ENCODE measurements at places on chromosomes 13 and 19. TPM values are rescaled to one million over a fixed set of nuclear protein-coding genes. Genes with fewer than 3 reads are reported as not detected.

The TEKTIP1 gene
- 6.0 TPM for total RNA-seq

The ACP4 gene
- not detected for total RNA-seq

The DHDH gene
- not detected for total RNA-seq

The PEAK3 gene
- total RNA-seq, result 1.4 TPM

The PRR20D gene
- total RNA-seq, result not detected

The MATK gene
- total RNA-seq, result 2.4 TPM

The IL12RB1 gene
- total RNA-seq, result 2.2 TPM

The MAST1 gene
- total RNA-seq, result 4.1 TPM

The DLEU7 gene
- 0.17 TPM for total RNA-seq

The SNRPD2 gene
- total RNA-seq, result 270 TPM

The PRTN3 gene
- total RNA-seq, result not detected

- DNase-seq, result no peak
Observed at GRCh38 chr19:34856052-34856451, 70.7 kb upstream of the ZNF30 start.

- no peak for DNase-seq
Observed at GRCh38 chr19:2003874-2004273, 11.6 kb downstream of the BTBD2 start.

GRCh38 chr19:57671124-57671895 is 2.6 kb downstream of the ZSCAN4 start:
- no peak for DNase-seq

DNA sequence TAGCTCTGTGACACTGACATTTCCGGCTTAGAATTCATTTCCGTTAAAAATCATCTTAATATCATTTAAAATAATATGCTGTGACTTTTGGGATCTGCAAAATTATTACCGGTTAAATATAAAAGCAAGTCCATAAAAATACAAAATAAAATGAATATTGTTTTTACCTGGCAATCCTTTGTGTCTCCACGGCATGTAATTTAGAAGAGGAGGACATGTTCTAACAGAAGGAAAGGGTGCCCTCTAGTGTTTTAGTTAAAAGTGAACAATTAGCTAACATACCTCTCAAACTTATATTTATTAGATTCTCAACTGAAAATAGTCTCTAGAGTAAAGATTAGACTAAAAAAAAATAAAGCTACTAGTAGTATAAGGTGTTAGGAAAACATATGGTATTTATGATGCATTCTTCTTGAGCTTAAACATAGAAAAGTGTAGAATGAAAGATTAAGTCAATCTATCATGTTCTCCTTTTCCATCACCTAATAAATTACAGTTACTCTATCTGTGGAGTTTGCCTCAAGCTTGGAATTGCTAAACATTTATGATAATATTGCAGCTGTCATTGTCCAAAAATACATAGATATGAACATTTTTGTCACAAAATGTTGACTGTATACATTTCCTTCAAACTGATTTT is 676.7 kb upstream of the SPRY2 start:
- no peak for DNase-seq

- no peak for DNase-seq
Observed at GRCh38 chr13:40479196-40479845, 187.1 kb downstream of the FOXO1 start.

DNA sequence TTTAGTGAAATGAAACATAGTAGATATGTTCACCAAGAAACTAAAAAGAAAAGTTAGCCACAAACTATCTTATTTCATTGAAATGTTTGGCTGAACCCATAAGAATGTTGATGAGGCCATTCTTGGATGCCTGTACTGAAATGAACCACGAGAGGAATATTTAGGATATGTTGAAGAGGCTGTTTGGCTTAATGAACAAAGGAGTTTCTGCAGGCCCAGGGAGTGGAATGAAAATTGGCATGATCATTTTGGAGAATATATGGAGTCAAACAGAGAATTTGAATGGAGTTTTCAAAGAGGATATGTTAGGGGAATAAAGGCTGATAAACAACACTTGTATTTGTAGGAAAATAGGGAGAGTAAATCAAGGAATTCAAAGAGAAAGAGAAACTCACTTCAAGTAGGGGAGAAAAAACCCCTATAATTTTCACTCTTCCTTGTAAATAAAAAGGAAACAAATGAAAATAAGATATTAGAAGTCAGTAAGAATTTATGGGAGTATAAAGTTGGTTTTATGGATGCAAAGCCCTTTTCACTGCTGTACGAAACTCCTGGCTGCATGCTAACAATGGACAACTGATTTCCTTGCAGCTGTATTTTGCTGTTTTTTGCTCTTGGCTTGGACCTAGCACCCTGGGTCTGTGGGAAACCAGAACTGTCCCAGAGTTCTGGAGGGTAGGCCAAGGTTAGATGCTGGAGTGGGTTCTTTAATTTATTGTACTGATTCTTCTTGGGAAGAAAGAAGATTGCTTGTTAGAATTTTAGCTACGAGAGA is 36.5 kb downstream of the KL start:
- DNase-seq, result no peak

DNA sequence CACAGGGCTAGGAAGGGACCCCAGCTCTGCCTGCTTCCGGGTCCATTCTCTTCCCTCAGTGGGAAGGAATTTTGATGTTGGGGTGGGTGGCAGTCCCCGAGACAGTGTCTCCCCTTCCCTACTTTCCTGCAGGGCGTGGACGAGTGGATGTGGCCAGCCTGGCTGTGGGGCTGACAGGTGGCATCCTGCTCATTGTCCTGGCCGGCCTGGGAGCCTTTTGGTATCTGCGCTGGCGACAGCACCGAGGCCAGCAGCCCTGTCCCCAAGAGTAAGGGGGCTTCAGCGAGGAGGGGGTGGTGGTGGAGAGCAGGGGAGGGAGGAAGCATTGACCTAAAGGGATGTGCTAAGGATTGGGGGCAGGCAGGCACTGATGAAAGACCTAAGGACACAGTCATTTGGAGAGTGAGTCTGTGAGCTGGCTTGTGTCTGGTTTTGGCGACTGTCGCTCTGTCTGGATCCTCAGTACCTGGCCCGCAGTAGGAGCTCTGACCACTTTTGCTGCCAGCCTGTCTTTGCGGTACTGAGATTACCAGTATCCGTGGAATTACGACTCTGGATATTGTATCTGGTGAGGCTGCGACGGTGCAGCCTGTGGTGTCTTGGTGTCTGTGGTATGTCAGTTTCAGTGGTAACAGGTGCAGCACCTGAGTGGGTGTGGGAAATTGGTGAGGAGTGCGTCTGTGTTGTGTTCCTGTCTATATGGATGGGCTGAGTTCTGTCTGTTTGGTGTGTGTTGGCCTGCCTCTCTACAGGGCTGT is 2.4 kb upstream of the PRR12 start:
- no peak for DNase-seq

DNA sequence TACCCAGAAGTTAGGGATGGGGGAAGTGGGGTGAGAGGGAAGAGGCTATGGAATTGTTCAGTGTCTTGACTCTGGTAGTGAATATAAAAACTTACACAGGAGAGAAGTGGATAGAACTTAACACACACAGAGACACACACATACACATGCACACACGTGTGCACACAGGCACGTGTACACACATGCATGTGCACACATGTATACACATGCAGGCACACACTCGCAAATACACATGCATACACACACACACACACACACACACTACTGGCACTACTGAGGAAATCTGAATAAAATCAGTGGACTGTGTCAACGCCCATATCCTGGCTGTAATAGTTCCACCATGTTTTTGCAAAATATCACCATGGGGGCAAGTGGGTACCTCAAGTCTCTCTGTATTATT is 107.9 kb downstream of the IRS2 start:
- no peak for DNase-seq

DNA sequence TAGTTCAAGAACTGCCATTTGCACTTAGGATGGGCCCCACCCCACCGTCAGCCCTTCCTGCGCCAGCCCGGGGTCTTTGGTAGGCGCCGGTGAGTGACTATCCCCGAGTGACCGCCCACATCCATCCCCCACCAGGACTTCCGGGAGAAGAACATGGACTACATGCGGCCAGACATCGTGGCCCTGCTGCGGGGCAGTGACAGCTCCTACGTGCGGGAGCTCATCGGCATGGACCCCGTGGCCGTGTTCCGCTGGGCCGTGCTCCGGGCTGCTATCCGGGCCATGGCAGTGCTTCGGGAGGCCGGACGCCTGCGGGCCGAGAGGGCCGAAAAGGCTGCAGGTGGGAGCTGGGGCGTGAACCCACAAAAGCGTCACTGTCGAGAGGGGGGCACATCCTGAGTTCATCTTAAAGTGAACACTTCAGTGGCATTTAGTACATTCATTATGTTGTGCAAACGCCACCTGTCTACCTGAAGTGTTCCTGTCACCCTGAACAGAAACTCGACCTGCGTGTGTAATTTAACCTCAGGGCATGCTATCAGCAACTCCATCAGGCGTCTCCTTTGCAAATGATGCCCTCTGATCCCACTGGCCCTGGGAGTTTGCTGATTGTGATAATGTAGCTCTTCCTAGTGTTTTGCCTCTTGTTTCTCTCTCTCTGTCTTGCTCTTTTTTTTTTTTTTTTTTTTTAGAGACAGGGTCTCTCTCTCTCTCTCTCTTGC is 42.4 kb upstream of the USE1 start:
- DNase-seq, result no peak

- DNase-seq, result no peak
Observed at GRCh38 chr13:40252241-40252640, 414.2 kb downstream of the FOXO1 start.

- no peak for DNase-seq
Observed at GRCh38 chr13:99542788-99543406, 41.6 kb downstream of the TM9SF2 start.

GRCh38 chr19:56350416-56351045 is 35.9 kb upstream of the ZSCAN5A start:
- DNase-seq, result no peak

GRCh38 chr13:84362777-84363176 is 480.5 kb upstream of the SLITRK1 start:
- no peak for DNase-seq

DNA sequence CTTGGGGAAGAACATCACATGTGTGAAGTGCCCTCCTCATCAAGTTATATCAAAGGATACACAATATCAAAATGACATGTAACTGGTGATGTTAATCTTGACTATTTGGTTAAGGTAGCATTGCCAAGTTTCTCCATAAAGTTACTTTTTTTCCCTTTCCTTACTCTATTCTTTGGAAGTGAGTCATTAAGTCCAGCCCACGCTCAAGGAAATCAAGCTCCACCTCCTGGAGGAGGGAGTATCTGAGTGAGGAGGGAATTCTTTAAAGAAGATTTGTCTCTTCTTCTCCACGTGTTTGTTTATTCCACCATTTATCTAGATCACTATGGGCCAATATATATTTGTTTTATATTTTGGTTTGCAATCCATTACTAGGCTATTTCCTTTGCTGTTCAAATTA is 33.6 kb upstream of the FNDC3A start:
- DNase-seq, result no peak

- DNase-seq, result peak; percentile 73
Observed at GRCh38 chr19:41328157-41328841, 18.3 kb downstream of the CCDC97 start.

GRCh38 chr19:8396563-8397203 is 6.5 kb downstream of the RAB11B start:
- DNase-seq, result peak; percentile 79

- no peak for DNase-seq
Observed at GRCh38 chr13:69092615-69093322, 1014.9 kb upstream of the ATXN8OS start.

DNA sequence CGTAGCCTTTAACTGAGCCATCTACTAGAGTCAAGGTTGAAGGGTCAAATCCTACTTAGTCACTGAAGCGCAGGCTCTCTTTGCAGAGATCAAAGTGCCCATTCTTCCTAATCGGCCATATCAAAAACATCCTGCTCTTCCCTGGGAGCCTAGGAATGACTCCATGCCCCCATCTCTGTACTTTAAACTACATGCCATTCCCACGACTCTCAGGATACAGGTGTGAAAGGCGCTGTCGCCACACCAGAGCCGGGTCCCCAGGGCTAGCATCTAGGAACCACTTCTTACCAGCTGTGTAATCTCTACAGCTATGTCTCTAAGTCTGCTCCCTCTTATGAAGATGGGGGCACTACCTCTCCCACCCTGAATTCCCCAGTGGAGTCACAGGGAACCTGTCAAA is 22.3 kb downstream of the IRS2 start:
- no peak for DNase-seq
